Gastrocnemius medialis (tissue), 4 donors: ENCODE measurements at places on chromosomes 16 and 17. TPM values are rescaled to one million over a fixed set of nuclear protein-coding genes. Genes with fewer than 3 reads are reported as not detected.

Gene GPR179
- 0.20 TPM for total RNA-seq

Gene SPN
- 0.12 TPM for total RNA-seq

Gene PLA2G10
- not detected for total RNA-seq

Gene CCL4L2
- total RNA-seq = not detected

Gene CCDC78
- total RNA-seq = not detected

Gene PERCC1
- total RNA-seq = not detected

Gene CACNA1H
- 5.0 TPM for total RNA-seq

DNA sequence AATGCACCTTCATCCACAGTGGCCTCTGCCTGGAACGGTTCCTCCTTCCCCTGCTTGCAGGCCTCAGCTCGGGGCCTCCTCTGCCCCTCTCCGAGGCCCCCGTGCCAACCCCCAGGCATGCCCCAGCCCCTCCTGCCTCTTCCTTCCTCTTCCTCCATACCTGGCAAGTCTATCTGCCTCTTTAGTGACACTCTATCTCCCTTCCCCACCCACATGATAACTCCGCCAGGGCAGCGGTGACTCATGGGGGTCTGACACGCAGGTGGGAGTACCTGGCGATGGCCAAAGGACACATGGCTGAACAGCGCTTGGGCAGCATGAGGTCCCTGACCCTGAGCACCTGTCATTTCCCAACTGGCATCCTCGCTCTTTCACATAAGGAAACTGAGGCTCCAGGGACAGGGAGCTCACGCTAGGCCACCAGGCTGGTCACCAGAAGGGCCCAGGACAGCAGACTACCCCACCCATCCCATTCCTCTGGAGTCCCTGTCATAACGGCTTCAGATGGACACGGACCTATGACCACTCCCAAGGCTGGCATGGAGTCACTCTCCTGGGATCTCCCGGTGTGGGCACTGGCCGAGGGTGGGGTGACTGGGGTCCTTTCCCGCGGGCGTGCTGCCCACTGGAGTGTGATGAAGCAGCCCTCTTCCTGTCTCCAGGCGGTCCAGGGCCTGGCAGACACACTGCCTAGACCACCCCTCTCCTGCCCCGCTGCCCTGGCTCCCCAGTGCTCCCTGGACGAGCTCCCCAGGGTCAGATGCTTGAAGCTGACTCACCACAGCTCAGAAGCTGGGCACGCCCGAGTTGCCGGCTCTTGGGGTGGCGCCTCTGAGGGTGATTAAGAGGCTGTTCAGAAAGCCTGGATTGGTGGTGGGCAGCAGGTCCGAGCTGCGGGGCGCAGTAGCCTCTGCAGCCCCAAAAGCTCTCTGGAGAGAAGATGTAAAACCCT lies 100.6 kb downstream of the ENGASE start:
- no peaks in the 10 kb centered on the region for H3K36me3 ChIP-seq
- peaks cover 5% of the 10 kb centered on the region for H3K4me1 ChIP-seq
- peaks cover 10% of the 10 kb centered on the region for H3K27me3 ChIP-seq
- DNase-seq = no peak

DNA sequence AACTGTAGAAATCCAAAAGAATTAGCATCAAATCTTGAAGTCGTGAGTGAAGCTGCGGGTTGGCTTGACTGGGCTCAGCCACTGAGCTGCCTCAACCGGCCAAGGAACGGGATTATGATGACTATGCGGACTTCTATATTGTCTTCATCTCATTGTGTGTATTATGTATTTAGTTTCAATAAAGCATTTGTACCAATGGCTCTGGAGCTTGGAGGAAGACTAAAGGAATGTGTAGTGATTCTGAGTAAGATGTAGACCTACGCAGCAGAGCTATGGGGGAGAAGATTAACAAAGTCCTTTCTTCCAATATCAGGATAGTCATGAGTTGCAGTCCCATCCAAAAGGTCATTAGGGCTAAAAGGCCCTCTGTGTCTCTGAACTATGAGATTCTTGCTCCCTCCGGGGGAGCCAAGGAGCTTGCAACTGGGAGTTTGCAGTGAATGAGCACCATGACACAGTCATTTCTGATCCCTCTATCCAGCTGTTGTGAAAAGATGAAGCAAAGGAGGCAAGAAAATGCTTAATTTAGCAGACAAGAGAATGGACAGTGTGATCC lies 8.3 kb downstream of the EME1 start:
- H3K27ac ChIP-seq = no peak overlapping the region
- H3K27me3 ChIP-seq = no peaks in the 10 kb centered on the region
- peaks cover 22% of the 10 kb centered on the region for H3K4me1 ChIP-seq
- H3K36me3 ChIP-seq = peaks cover 3% of the 10 kb centered on the region

DNA sequence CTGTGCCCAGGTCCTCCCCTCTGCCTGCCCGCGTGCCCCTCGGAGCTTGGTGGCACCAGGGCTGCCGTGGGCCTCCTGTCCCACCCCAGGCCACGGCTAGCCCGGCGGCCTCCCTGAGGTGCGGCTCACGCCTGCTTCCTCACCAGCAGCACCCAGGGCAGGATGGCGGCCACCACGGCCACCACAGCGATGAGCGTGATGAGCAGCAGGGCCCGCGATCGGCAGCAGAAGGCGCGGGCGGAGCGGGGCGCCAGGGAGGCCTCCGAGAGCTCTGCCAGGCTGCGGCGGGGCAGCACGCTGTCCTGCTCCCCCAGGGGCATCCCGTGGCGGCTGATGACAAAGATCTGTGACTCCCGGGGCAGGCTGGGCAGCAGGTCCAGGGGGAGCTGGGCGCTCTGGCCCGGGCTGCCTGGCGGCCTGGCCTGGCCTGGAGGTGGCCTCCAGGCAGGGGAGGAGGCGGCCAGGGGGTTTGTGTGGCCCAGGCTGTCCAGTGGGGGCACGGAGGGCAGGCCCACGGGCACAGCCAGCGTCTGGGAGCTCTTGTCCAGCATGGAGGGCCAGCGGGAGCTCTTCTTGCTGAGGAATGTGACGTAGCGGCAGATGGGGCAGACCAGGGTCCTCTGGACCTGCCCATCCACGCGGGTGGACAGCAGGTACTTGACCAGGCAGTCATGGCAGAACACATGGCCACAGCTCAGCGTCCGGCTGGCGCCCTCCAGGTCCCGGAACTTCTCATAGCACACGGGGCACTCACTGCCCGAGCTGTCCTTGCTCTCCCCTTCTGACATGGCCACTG lies 4.8 kb downstream of the RNF222 start:
- H3K4me3 ChIP-seq = no peak overlapping the region
- no peak for DNase-seq
- peaks cover 31% of the 10 kb centered on the region for H3K27me3 ChIP-seq
- no peak overlapping the region for H3K27ac ChIP-seq
- no peaks in the 10 kb centered on the region for H3K4me1 ChIP-seq

GRCh38 chr16:67101311-67102082 lies 8.2 kb upstream of the PHAF1 start:
- no peak for DNase-seq
- peaks cover 8% of the 10 kb centered on the region for H3K36me3 ChIP-seq
- H3K27me3 ChIP-seq = no peaks in the 10 kb centered on the region
- no peak overlapping the region for H3K4me3 ChIP-seq
- H3K27ac ChIP-seq = no peak overlapping the region

DNA sequence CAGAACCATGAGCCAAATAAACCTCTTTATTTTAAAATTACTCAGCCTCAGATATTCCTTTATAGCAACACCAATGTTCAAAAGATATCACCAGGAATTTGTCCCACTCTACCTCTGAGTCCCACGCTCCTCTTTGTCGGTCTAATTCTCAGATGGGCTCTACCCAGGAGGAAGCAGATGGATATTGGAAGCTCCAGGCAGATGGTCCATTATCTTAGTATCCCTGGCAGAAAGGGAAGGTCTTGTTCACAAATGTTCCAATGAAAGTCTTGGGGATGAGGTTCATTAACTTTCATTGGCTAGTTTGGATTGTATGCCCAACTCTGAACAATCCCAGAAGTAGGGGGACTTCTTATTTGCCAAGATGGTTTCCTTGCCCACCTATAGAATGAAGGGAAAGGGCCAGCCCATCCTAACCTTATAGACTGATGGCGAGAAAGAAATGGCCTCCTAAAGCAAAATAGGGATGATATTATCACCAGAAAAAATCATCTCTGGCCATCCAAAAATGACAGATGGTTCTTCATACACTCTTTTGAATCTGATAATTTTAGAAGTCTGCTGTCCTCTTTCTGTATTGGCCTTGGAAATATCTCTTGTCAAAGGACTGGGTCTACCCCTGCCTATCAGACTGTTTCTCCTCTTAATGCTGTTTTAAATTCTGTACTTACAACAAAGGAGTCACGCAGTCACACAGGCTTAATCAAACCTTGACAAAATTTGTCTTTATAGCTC lies 21.3 kb upstream of the ELAC2 start:
- H3K27me3 ChIP-seq = no peaks in the 10 kb centered on the region
- H3K27ac ChIP-seq = no peak overlapping the region
- DNase-seq = no peak
- no peaks in the 10 kb centered on the region for H3K4me1 ChIP-seq

DNA sequence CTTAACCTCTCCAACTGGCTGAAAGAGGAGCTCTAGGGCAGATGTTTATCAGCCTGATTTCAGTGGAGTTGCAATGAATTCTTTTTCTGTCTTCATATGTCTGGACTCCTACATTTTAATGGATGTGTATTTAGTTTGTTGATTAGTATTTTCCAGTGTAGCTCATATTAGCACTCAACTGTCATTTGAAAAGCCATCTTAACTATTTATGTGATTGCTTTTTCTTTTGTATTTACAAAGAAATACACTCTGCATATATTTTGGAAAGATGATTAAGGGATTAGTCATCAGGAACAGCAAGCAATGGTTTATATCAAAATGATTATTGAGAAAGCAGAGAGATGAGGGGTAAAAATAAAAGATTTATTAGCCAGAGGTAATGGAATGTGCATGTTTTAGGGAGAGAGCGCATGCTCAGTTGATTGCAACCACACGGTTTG lies 71.1 kb downstream of the WWOX start:
- no peaks in the 10 kb centered on the region for H3K4me1 ChIP-seq
- H3K36me3 ChIP-seq = no peaks in the 10 kb centered on the region
- DNase-seq = no peak

GRCh38 chr16:71439523-71439922 lies 2.3 kb downstream of the TLE7 start:
- no peak overlapping the region for H3K4me3 ChIP-seq
- H3K4me1 ChIP-seq = no peaks in the 10 kb centered on the region

- no peaks in the 10 kb centered on the region for H3K36me3 ChIP-seq
- H3K27me3 ChIP-seq = no peaks in the 10 kb centered on the region
- no peak overlapping the region for H3K4me3 ChIP-seq
- H3K4me1 ChIP-seq = no peaks in the 10 kb centered on the region
- no peak for DNase-seq
These were observed 328.5 kb downstream of the SLC39A11 start for GRCh38 chr17:72763981-72764380.

DNA sequence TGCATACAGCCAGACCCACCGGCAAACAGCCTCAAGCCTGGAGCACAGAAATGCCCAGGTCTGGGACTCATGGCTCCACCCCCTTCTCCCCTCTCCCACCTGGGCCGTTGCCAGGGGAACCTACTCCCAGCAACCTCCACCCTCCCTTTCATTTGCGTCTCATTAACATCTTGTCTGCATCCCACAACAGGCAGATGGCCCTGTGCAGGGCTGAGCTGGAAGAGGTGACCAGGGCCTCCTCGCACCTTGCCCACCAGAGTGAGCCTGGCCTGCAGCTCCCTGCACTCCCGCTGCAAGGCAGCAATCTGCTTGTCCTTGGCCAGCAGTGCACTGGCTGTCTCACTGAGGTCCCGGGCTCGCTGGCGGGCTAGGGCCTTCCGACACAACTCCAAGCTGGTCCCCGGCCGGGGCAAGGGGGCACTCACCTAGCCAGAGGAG lies 3.3 kb downstream of the TSPOAP1 start:
- H3K36me3 ChIP-seq = no peaks in the 10 kb centered on the region
- DNase-seq = no peak
- peaks cover 6% of the 10 kb centered on the region for H3K4me1 ChIP-seq
- H3K4me3 ChIP-seq = peak overlapping the region; percentile 77
- H3K27ac ChIP-seq = no peak overlapping the region

GRCh38 chr16:79740252-79740651 lies 139.7 kb upstream of the MAF start:
- no peaks in the 10 kb centered on the region for H3K36me3 ChIP-seq
- H3K4me3 ChIP-seq = no peak overlapping the region
- no peak for DNase-seq
- H3K4me1 ChIP-seq = no peaks in the 10 kb centered on the region
- no peak overlapping the region for H3K27ac ChIP-seq

DNA sequence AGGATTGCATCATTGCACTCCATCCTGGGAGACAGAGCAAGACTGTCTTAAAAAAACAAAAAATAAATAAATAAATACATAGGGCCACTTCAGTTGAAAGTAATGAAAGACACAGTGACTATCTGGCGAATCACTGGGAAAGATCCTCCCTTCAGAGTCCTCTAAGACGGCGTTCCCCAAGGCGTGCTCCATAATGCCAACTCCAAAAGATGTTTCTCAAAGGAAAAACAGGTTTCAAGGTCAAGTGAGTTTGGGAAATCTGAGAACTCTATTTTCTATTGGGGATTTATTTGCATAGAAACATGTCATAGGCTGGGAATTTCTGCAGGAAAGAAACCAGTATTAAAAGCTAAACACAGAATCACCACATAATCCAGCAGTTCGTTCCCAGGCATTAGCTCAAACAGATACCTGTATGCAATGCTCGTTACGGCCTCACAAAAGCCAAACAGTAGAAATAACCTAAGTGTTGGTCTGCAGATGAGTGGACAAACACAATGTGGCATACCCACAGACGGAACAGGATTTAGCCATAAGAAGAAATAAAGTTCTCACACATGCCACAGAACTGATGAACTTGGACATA lies 7.9 kb downstream of the KLHDC4 start:
- peaks cover 66% of the 10 kb centered on the region for H3K36me3 ChIP-seq
- H3K4me3 ChIP-seq = no peak overlapping the region
- H3K27ac ChIP-seq = no peak overlapping the region
- no peak for DNase-seq
- H3K27me3 ChIP-seq = no peaks in the 10 kb centered on the region

DNA sequence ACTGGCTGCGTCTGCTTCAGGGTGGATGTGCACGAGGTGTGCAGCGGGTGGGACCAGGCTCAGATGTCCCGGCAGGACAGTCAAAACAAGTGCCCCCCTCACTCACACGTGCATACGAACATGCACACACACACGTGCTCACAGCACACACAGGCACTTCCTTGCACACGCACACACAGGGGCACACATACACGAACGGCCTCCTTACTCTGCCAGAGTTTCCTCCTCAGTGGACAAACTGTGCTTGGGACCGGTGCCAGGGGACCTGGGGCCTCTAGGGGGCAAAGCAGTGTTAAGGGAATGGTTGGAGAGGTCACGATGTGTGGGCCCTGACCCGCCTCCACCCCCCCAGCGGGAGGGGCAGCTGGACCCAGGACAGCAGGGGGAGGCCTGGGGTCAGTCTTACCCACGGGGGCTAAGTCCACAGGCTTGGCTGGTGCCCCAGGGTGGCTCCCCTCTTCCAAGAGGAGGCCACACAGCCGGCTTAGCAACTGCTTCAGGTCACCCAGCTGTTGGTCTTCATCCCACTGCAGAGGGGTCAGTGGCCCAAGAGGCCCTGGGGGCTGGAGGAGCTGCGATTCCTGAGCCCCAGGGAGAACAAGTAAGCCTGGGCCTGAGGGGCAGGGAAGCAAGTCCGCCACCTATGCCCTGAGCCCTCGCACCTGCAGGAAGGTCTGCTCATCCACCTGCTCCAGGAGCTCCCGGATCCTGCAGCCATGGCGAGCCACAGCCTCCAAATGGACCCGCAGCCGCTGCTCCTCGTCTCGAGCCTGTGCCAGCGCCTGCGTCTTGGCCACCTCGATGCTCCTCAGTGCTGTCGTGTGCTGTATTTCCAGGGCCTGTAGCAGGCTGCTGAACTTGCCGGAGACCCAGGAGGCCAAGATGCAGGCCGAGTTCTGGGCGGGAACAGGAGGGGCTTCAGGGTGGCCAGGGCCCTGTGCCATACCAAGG lies 4.9 kb downstream of the TRIM65 start:
- peaks cover 12% of the 10 kb centered on the region for H3K36me3 ChIP-seq
- no peaks in the 10 kb centered on the region for H3K27me3 ChIP-seq
- no peak for DNase-seq
- H3K4me3 ChIP-seq = no peak overlapping the region
